ENCODE measurements at places on chromosomes 11 and 22.

DNA sequence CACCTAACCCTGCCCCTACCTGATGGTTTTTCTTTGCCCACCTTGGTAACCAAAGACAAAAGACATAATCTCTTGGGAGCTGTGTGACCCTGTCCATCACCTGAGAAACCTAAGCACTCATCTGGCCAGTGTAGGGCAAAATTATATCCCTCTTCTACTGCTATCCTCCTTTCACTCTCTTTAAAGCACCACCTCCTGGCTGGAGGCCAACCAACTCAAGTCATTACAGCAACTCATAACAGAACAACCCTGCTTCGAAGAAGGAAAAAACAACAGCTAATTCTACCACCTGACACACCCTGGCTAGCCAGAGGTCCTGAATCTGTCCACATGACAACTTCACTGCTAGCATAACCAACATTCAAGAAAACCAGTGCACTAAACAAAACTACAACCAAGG lies 45.5 kb downstream of the GAS2 start:
- DNase-seq = no peak

DNA sequence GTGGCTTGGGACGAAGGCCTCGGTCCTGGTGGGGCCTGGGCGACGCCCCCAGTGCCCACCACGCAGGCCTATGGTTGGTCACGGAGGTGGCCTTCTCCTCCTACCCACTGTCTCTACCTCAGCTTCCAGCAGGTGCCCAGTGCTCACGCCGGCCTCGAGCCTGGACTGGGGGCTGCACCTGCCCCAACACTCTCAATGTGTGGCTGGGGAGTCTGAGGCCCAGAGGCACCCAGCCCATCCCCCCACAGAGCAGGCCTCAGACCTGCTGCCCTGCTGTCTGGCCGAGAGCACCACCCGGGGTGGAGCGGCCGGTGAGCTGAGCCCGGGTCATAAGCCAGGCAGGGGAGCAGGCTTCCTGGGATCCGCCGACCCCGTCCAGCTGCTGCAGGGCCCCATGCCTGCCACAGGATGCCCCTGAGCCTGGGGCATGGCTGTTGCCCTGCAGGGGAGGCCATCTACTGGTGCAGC lies 28.6 kb upstream of the MUC5AC start:
- DNase-seq = no peak

GRCh38 chr11:85167038-85167437 lies 460.1 kb downstream of the DLG2 start:
- no peak for DNase-seq

- DNase-seq = no peak
These were observed 100.4 kb downstream of the ARL14EP start for GRCh38 chr11:30423279-30423648.
